ENCODE measurements at places on chromosomes 1 and 21. TPM values are rescaled to one million over a fixed set of nuclear protein-coding genes. Genes with fewer than 3 reads are reported as not detected.

DNA sequence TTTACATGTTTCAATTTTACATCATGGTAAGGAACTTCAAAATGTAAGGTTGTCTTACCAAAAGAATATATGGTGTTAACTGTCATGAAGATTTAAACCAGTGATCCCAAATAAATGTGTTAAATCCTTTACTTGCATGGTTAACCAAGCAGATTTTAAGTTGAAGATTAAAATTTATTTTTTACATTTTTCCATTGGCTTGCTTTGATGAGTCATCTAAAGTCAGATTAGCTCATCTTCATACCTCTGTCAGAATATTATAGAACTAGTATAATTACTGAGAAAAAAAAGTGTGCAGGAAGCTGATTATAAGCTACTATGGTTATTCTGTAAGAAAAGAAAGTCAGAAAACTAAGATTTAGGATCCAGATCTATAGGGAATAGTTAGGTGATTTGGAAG lies 95.3 kb upstream of the DPH5 start:
- no peak for DNase-seq
- no peaks in the 10 kb centered on the region for H3K36me3 ChIP-seq
- no peak overlapping the region for H3K4me3 ChIP-seq
- no peak overlapping the region for H3K27ac ChIP-seq

DNA sequence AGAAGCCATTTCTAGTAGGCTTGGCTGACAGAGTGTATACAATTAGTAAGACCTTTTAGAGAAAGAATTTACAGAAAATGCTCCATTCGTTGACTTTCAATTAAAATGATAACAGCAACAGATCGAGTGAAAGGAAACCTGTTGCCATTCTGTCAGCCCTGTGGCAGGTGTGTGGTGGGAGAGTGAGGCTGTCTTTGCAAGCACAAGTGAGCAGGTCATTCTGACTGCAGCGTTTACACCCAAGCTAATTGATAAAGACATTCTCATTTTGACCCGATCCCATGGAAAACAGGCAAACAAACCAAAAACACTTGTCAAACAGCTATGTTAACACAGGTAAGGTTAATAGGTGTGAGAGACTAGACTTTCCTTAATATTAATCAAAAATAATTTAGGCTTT lies 257.3 kb downstream of the PTBP2 start:
- H3K4me1 ChIP-seq = no peaks in the 10 kb centered on the region
- no peak for DNase-seq
- H3K36me3 ChIP-seq = no peaks in the 10 kb centered on the region
- no peaks in the 10 kb centered on the region for H3K27me3 ChIP-seq
- H3K4me3 ChIP-seq = no peak overlapping the region

GRCh38 chr21:44919111-44919912 lies 1.4 kb downstream of the ITGB2 start:
- peak overlapping the region; percentile 71 for H3K27ac ChIP-seq
- peak overlapping the region; percentile 94 for H3K4me3 ChIP-seq
- peaks cover 66% of the 10 kb centered on the region for H3K4me1 ChIP-seq

GRCh38 chr1:37476460-37477197 lies 2.2 kb downstream of the ZC3H12A start:
- no peaks in the 10 kb centered on the region for H3K27me3 ChIP-seq
- no peak for DNase-seq
- H3K27ac ChIP-seq = peak overlapping the region; percentile 98
- H3K4me3 ChIP-seq = peak overlapping the region; percentile 99

The SLFNL1 gene
- total RNA-seq = 0.09 TPM

- DNase-seq = peak; percentile 79
- H3K4me1 ChIP-seq = peaks cover 21% of the 10 kb centered on the region
- no peaks in the 10 kb centered on the region for H3K27me3 ChIP-seq
- H3K27ac ChIP-seq = peak overlapping the region; percentile 62
- H3K36me3 ChIP-seq = no peaks in the 10 kb centered on the region
- peak overlapping the region; percentile 76 for H3K4me3 ChIP-seq
These were observed 36.3 kb downstream of the IFNAR1 start for GRCh38 chr21:33360881-33361602.

GRCh38 chr1:36397083-36397377 lies 678 bp downstream of the LSM10 start:
- peak overlapping the region; percentile 95 for H3K27ac ChIP-seq
- DNase-seq = no peak
- H3K27me3 ChIP-seq = no peaks in the 10 kb centered on the region
- H3K4me3 ChIP-seq = peak overlapping the region; percentile 89
- H3K4me1 ChIP-seq = peaks cover 22% of the 10 kb centered on the region

The KCNE1 gene
- total RNA-seq = 0.11 TPM

- no peaks in the 10 kb centered on the region for H3K4me1 ChIP-seq
- no peak overlapping the region for H3K27ac ChIP-seq
- no peak for DNase-seq
- no peaks in the 10 kb centered on the region for H3K27me3 ChIP-seq
These were observed 7.6 kb upstream of the C1orf116 start for GRCh38 chr1:207040181-207040533.

- no peaks in the 10 kb centered on the region for H3K36me3 ChIP-seq
- no peak for DNase-seq
- H3K4me1 ChIP-seq = peaks cover 5% of the 10 kb centered on the region
- H3K4me3 ChIP-seq = no peak overlapping the region
These were observed 3.1 kb upstream of the LIN9 start for GRCh38 chr1:226312065-226312464.

- no peak overlapping the region for H3K4me3 ChIP-seq
- H3K27me3 ChIP-seq = no peaks in the 10 kb centered on the region
These were observed 664.3 kb downstream of the ADGRL2 start for GRCh38 chr1:82465024-82465423.

- H3K4me3 ChIP-seq = no peak overlapping the region
- DNase-seq = no peak
- H3K4me1 ChIP-seq = no peaks in the 10 kb centered on the region
- no peaks in the 10 kb centered on the region for H3K36me3 ChIP-seq
- no peaks in the 10 kb centered on the region for H3K27me3 ChIP-seq
- H3K27ac ChIP-seq = no peak overlapping the region
These were observed 262.9 kb upstream of the PROX1 start for GRCh38 chr1:213724640-213725536.

GRCh38 chr1:30948278-30948677 lies 39.7 kb upstream of the SDC3 start:
- H3K36me3 ChIP-seq = peaks cover 52% of the 10 kb centered on the region
- H3K27me3 ChIP-seq = no peaks in the 10 kb centered on the region
- no peak for DNase-seq
- H3K4me3 ChIP-seq = no peak overlapping the region
- no peaks in the 10 kb centered on the region for H3K4me1 ChIP-seq

The KRTAP11-1 gene
- total RNA-seq = not detected

- no peak for DNase-seq
- H3K27ac ChIP-seq = no peak overlapping the region
- no peaks in the 10 kb centered on the region for H3K36me3 ChIP-seq
- no peaks in the 10 kb centered on the region for H3K27me3 ChIP-seq
- H3K4me3 ChIP-seq = no peak overlapping the region
- peaks cover 3% of the 10 kb centered on the region for H3K4me1 ChIP-seq
These were observed 37.7 kb upstream of the NID1 start for GRCh38 chr1:236102611-236103010.

- H3K27me3 ChIP-seq = no peaks in the 10 kb centered on the region
- no peak overlapping the region for H3K27ac ChIP-seq
- H3K4me1 ChIP-seq = no peaks in the 10 kb centered on the region
These were observed 881.0 kb downstream of the AMY1C start for GRCh38 chr1:104630567-104631149.

The IGSF21 gene
- total RNA-seq = not detected

The PRDM16 gene
- total RNA-seq = not detected

DNA sequence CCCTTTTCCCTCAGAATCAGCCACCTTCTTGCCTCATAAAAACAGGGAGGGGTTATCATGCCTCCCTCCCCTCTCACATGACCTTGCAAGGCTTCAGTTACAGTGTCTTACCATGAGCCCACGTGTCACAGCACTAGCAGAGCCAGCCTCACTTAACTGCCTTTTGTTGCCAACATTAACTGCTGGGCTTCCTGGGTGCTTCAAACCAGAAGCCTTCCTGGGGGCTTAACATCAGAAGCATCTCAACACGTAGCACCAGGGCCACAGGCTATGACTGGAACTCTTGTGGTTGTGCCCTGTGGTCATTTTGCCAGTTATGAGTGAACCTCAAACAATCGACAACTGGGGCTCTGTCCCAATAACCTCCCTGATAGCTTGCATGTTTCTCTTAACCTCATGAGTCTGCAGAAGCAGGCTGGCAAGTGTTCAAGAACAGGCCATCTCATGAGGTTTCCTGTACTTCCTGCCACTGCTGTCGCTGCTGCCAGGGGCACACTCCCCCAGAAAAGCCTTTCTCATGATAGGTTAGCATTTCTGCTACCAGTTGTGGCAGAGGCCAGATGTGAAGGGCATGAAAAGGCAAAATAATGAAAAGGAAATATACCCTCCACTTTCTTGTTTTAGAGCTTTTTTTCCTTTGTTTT lies 132.2 kb downstream of the GLUL start:
- peaks cover 31% of the 10 kb centered on the region for H3K4me1 ChIP-seq
- no peaks in the 10 kb centered on the region for H3K36me3 ChIP-seq
- peak; percentile 45 for DNase-seq
- H3K27ac ChIP-seq = peak overlapping the region; percentile 17
- peak overlapping the region; percentile 32 for H3K4me3 ChIP-seq
- H3K27me3 ChIP-seq = no peaks in the 10 kb centered on the region

GRCh38 chr1:200977071-200977754 lies 46.3 kb downstream of the KIF21B start:
- H3K4me1 ChIP-seq = no peaks in the 10 kb centered on the region
- no peak for DNase-seq
- H3K36me3 ChIP-seq = peaks cover 50% of the 10 kb centered on the region
- H3K27ac ChIP-seq = no peak overlapping the region
- no peaks in the 10 kb centered on the region for H3K27me3 ChIP-seq
- no peak overlapping the region for H3K4me3 ChIP-seq

The PGLYRP4 gene
- not detected for total RNA-seq

DNA sequence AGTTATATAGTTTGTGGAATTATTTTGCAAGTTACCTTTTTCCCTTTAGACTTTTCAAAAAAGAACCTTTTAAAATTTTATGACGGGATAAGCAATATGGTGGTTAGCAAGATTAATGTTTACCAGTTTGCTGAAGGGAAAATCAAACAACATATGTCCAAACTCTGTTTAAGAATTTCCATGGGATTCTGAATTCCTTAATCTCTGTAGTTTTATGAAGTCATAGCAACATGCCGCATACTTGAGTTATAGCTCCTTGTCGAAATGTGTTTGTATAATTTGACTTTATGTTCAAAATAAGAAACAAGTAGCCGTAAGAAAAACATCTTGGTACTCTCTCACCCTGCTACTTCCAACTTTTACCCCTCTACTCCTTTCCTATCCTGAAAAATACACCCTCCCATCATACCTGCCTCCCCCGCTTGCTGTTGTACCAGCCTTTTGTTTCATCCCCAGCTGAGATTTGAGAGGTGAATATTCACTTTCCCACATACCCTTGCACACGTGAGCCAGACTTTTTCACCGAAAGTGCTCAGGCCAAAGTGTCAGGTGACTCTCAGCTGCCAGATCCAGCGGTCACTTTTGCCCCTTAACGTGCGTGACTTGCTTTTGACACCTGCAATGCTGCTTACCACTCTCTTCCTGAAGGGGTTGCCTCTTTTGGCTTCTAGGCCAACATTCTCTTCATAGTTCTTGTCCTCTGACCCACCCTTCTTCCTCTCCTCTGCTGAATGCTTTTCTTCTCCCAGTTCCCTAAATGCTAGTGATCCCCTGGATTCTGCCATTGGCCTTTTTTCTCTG lies 83.5 kb upstream of the ZNF326 start:
- H3K36me3 ChIP-seq = no peaks in the 10 kb centered on the region
- H3K27me3 ChIP-seq = no peaks in the 10 kb centered on the region
- H3K4me3 ChIP-seq = no peak overlapping the region
- no peaks in the 10 kb centered on the region for H3K4me1 ChIP-seq

DNA sequence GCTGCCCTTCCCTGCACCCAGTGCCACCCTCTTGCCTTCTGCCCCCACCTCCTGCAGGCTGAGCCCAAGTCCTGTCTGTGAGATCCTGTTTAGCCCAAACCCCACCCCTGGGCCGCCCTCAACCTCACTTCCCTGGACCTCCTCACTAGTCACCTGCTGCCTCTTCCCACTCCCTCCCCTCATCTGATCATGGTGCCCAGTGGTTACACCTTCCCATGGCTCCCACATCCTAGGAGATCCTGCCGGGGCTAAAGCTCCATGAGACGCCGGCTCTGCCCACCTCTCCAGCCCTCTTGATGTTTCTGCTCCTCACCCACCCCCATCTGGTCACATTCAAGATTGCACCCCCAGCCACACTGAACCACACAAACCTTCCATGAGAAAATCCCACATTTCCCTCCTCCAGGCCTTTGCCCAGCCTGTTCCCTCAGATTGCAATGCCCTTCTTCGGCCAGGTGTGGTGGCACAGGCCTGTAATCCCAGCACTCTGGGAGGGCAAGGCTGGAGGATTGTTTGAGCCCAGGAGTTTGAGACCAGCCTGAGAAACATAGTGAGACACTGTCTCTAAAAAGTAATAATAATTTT lies 17.0 kb downstream of the TTC39A start:
- H3K36me3 ChIP-seq = no peaks in the 10 kb centered on the region
- H3K27me3 ChIP-seq = no peaks in the 10 kb centered on the region
- no peaks in the 10 kb centered on the region for H3K4me1 ChIP-seq
- H3K27ac ChIP-seq = no peak overlapping the region

The PDE4B gene
- total RNA-seq = 29.7 TPM

The SMPDL3B gene
- total RNA-seq = not detected

- H3K27ac ChIP-seq = peak within 1 kb of the TSS; percentile 31
- peaks cover 31% of the 10 kb centered on the region for H3K4me1 ChIP-seq
- DNase-seq = peak; percentile 82
- H3K27me3 ChIP-seq = no peaks in the 10 kb centered on the region
These were observed at the start of the genes FBXO2 and FBXO44 for GRCh38 chr1:11654137-11654938. TSS of gene FBXO2 (minus strand) at chr1:11654429. CDS start at chr1:11654340, 89 bp downstream. TSS of gene FBXO44 (plus strand) at chr1:11654877. CDS start at chr1:11655836, 959 bp downstream.

- H3K27me3 ChIP-seq = no peaks in the 10 kb centered on the region
- no peak overlapping the region for H3K4me3 ChIP-seq
- no peaks in the 10 kb centered on the region for H3K4me1 ChIP-seq
- no peak overlapping the region for H3K27ac ChIP-seq
- H3K36me3 ChIP-seq = no peaks in the 10 kb centered on the region
These were observed 254.1 kb upstream of the IRF2BP2 start for GRCh38 chr1:234864116-234864515.
